ENCODE measurements at places on chromosomes 5 and 9.

DNA sequence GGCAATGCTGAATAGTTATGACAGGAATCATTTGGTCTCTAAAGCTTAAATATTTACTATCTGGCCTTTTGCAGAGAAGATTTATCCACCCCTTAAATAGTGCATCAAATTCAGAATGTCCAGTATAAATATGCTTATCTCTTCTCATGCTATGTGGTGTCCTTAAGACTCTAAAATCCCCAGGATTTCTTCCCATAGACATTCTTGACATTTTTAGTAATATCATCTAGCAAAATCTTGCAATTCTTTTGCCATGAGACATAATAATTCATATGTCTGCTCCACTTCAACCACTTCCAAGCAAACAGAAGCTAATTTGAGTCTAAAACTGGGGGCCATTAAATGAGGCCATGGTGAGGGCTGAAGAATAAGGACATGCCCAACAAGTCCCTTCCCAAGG, 1923.4 kb upstream of the CDH9 start:
- no peak for DNase-seq

DNA sequence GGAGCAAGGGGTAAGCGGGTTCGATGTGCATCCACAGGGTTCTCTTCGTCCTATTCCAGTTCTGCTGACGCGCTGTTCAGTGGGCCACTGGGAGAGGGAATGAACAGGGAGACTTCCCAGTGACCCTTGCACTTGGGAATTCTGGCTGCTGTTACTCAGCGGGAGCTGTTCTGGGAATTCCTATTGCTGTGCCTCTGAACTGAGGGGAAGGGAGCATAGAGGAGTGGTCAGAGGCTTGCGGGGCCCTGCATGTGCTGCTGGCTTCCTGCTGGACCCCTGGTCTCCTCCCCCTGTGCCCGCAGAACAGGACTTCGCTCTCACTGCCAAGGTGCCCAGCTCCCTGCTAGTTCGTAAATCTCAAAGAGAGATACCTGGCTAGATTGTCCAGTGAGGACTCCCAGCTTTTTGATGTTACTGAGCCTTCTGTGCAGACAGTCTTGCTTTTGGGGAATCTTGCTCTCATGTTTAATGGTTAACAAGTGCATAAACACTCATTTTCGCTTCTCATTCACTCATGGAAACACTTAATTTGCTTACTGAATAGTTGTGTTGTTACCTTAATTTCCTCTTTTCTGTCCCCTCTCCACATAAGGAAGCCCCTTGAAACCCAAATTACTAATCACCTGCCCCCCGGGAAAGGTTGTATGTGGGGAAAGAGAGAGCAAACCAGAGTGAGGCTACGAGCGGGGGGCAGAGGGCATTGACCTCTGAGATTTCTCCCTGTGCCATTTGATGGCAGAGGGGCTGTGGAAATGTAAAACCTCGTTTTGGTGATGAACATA, 5.9 kb downstream of the TRIO start:
- DNase-seq, result no peak

GRCh38 chr5:62143268-62144229, 162.5 kb upstream of the KIF2A start:
- peak; percentile 16 for DNase-seq

- no peak for DNase-seq
Measured at GRCh38 chr9:76090330-76090729, 199.9 kb downstream of the PCSK5 start.

GRCh38 chr5:107513337-107514085, 157.2 kb downstream of the EFNA5 start:
- no peak for DNase-seq

GRCh38 chr5:136039202-136039601, 10.4 kb downstream of the TGFBI start:
- DNase-seq, result no peak

GRCh38 chr5:178994580-178995340, at the start of gene GRM6:
Gene GRM6, minus strand, starts transcription at chr5:178995320. Its CDS starts 376 bp downstream, at chr5:178994944.
- no peak for DNase-seq

- DNase-seq, result no peak
Measured at GRCh38 chr5:93018461-93018860, 562.6 kb downstream of the NR2F1-AS1 start.

DNA sequence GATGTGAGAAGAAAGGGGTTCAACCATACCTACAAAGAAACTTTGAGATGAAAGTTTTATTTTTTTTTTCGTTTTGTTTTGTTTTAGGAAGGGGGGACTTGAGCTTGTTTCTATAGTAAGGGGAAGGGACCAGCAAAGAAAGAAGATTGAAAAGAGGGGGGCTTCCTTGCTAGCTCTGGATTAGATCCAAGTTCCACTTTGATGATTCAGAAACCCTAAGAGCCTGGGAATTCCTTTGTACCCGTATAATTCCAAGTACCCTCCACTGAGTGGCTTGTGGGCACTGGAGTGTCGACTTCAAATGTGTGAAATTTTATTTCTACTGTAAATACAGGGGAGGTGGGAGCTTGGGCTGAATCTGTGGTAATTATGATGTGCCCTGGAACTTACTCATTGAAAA, 10.9 kb downstream of the MAMDC2 start:
- no peak for DNase-seq

- peak; percentile 71 for DNase-seq
Measured at GRCh38 chr5:15013654-15014463, 142.3 kb upstream of the ANKH start.

GRCh38 chr5:159605585-159605984, 275.3 kb upstream of the IL12B start:
- no peak for DNase-seq

GRCh38 chr5:92484484-92484883, 1096.5 kb downstream of the NR2F1-AS1 start:
- no peak for DNase-seq

- DNase-seq, result no peak
Measured at GRCh38 chr5:151905557-151905961, 19.1 kb downstream of the GLRA1 start.

DNA sequence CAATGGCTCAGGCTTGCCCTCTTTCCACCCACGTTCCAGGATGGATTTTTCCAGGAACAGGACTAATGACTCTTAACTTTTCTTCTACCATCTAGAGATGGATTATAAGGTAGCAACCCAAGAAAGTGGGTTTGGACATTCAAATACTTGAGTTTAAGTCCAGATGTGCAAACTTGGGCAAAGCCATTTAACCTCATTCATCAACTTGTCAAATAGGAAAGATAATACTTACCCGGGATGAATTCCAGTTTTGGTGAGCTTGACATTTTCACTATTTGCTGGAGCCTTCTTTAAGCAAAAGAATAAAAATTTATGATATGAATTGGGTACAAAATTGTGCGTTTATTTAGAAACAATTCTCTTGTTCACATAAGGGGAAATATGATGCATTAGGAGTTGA, 44.3 kb upstream of the ZBED3 start:
- DNase-seq, result no peak

GRCh38 chr5:12679731-12680130, 775.5 kb upstream of the CTNND2 start:
- no peak for DNase-seq

DNA sequence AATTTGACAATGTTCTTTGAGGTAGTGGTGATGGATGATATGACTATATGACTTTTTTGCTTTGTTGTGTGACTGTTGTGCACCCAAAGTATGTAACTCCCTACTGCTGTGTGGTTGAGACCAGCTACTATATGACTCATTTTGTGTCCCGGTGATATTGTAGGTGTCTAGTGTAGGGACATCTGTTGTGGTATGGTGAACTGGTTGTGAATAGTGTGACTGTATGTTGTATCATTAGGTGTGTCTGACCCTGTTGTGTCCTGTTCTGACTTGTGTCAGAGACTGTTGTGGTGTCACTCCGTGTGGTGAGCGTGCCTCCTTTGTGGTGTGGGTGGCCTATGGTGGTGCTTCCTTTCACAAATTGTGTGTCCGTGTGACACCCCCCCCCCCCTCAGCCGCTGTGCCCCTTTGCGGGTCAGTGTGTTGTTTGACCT, 11.2 kb upstream of the CXXC5 start:
- peak; percentile 25 for DNase-seq

DNA sequence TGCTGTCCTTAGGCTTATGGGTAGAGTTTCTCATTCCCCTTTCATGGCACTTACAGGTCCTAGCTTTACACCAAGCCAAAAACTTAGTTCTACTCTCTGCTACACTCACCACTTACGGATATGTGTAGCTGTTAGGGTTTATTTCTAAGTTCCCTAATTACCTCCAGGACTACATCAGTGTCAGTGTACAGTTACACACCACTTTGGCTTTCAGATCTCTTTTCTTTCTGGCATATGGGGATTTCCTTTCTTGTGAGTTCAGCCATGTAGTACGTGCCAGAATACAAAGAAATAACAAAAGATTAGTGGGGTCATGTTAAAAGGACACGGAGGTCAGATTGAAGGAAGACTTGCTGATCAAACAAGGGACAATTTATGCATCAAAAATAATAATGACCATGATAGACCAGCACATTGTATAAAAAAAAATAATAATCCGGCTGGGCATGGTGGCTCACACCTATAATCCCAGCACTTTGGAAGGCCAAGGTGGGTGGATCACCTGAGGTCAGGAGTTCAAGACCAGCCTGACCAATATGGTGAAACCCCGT, 41.8 kb downstream of the LYRM7 start:
- DNase-seq, result no peak

- no peak for DNase-seq
Measured at GRCh38 chr5:155451106-155451505, 437.6 kb downstream of the KIF4B start.

DNA sequence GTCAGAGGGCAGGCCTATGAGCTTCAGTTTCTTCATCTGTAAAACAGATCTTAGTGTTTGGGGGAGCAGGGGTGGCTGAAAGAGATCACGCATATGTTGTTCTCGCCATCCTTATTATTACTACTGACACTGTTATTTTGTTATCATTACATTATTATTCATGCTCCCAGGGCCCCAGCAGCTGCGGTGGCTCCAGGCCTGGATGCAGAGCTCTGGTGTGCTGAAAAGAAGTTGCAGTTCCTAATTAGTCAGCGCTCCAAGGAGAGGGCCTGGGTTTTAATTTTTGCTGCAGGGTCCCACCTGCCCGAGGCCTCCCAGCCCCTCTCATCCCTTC, 19.5 kb downstream of the CXXC5 start:
- no peak for DNase-seq

- DNase-seq, result no peak
Measured at GRCh38 chr5:178651046-178651810, 24.4 kb upstream of the CLK4 start.

- no peak for DNase-seq
Measured at GRCh38 chr9:120876842-120877240, at the start of gene PHF19. Gene PHF19, minus strand, starts transcription at chr9:120877188. Its CDS starts 2,447 bp downstream, at chr9:120874741.

- no peak for DNase-seq
Measured at GRCh38 chr9:10127867-10128266, 484.9 kb downstream of the PTPRD start.

GRCh38 chr5:55159763-55160492, at the start of gene GPX8:
Gene GPX8, plus strand, starts transcription at chr5:55160171. Its CDS starts 22 bp downstream, at chr5:55160193.
- peak; percentile 70 for DNase-seq

DNA sequence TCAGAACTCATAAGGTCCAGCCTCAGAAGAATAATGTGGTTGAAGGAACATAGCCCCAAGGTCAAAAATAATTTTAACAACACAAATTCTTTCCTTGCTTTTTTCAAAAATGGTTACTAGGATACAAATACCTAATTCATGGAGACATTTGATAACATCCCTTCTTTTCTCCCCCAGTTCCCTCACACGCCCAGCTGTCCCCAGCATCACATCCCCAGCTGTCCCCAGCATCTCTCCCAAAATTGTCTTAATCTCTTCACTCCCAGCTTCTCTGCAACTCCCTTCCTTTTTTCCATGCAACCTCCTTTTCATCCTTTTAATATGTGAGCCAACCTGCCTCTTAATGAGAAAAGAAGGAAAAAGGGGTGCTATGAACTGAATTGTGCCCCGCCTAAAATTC, 77.8 kb downstream of the FSTL4 start:
- DNase-seq, result no peak

DNA sequence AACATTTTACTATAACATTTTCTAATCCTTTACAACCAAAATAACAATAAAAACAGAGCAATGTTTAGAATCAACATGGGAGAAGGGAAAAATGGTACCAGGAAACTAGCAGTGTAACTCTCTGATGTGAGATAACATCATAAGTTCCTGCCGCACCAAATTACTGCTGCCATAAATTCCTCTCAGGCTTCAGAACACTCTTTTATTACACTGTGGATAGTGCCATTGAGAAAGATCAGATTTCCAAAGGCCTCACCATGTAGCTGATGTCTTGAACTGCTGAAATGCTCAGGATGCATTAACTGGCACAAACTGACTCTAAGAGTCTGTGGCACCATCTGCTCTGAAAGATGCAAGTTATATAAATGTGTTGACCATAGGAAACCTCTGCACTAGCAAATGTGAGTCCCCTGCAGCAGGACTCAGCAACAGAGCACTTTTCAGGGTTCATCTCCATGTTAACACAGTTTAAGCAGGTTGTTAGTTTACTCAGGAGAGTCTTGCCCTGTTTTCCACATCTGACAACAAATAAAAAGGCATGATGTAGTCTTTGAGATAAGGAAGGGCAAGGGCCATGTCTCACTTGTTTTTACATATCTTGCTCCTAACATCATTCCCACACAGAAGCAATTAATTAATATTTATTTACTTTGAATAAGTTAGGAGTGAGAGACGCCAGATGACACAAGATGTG, 218.1 kb downstream of the CETN3 start:
- DNase-seq, result no peak

DNA sequence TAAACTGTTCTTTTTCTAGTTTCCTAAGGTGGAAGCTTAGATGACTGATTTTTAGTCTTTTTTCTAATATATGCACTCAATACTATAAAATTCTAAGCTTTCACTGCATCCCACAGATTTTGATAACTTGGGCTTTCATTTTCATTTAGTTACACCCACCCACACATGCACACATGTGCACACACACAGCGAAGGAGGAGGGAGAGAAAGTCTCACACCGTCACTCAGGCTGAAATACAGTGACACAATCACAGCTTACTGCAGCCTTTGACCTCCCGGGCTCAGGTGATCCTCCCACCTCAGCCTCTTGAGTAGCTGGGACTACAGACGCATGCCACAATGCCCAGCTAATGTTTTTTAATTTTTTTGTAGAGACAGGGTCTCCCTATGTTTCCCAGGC, 96.5 kb downstream of the SMIM23 start:
- DNase-seq, result no peak

DNA sequence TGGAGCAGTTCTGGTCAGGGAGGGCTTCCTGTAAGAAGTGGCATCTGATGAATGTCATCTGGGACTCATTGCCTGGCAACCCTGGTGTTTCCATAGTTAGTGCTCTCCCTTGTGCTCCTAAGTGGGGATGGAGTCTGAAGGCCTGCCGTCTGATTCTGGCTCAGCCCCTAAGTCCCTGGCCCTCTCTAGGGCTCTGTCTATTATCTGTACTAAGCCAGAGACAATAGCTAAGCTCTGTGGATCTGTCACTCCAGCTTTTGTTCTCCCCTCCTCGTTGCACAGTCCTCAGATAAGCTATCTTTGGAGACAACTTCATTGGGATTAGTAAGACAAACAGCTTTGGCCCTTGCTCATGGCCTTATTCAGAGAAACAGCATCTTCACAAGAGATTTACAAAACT, 30.6 kb upstream of the TTC1 start:
- no peak for DNase-seq

DNA sequence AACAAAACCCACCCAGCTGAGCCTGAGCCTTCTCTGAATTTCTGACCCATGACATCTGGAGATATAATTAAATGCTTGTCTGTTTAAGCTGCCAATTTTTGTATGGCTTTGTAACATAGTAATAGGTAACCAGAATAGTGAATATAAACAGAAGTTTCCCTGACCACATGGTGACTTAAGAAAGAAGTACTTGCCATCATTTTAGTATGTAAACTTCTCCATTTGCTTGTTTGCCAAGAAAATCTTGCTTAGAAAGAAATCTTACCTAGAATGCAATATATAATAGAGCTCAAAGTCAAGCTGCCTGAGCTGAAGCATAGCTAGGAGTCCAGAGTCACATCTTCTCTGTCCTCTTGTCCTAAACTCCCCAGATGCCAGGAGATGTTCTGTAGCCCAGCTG, 117.0 kb downstream of the PCSK1 start:
- DNase-seq, result no peak

Data from cerebellar cortex (tissue), 1 donor.